BE2C (cell line): ENCODE measurements at places on chromosomes 12 and 14.

DNA sequence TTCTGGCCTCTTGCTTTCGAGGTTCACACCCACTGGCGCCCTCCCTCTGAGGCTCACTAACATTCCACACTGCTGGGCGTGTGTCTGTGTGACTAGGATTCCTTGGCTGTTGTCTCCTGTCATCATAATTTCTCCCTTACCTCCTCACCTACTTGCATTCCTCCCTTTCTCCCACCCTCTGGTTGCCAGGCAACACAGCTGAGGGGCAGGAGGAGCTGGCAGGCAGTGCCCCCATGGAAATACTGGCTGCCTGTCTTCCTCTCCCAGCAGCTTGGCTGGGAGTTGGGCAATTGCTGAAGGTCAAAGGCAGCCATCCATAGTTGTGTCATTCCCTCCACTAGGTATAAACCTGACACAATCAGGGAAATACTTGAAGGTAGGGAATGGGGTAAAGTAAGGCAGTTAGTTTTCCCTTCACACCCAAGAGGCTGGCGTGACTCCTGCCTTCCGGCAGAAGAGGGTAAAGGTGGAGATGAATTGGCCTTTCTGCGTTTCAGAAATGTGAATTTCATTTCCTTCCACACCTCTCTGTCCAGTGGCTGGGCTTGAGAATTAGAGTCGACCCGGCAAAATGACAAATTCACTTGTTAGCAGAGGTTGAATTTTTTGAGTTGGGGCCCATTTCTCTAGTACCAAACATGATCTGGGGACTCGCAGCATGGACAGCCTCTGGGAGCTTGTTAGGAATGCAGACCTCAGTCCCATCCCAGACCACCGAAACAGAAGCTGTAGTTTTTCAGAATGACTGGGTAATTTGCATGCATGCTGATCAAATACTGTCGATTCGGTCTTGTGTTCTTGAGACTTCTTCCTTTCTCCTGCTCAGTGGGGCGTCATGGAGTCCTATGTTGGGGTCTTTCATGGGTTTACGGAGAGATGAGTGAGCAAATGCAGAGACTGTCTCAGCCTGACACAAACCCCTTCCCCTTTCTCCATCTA is 24.3 kb upstream of the EMP1 start:
- no peak for DNase-seq

DNA sequence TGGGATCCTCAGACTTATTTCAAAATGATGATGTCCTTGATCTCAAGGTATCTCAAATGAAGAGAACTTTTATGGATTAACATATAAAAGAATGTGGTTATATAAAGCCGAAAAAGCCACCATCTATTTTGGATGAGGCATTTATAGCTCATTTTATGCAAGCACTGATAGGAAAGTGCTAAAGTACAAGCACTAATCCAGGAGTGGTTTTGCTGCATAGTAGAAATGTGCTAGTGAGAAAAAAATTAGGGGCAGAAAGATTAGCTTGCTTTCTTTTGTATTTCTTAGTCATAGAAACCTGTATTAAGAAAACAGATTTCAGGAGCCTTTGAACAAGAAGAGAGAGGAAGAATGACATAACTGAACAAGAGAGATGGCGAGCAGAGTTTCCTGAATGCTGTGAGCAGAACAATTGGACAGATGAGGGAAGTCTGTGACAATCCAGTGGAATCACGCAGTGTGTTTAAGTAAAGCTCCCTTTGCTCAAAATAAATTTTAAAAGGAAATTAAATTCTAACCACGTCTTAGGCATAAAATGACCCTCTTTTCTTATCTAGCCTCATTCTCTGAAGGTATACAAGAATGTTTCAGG is 238.2 kb upstream of the NOVA1 start:
- no peak for DNase-seq

DNA sequence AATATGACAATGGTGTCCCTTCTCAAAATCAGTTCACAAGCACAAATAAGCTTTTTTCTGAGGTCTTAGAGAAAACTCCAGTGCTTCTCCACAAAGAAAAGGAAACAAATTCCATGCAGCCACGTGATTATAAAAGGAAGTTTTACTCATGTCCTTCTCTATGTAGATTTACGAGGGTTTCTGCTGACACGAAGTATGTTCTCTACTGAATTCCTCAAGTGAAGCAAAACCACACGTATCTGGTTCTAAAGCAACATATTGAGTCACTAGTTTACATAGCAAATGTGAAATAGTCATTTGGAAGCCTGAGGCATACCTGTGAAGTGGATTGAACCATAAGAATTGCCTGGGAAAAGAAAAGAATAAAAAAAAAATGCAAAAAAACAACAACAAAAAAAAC is 31.9 kb downstream of the BMP4 start:
- no peak for DNase-seq

DNA sequence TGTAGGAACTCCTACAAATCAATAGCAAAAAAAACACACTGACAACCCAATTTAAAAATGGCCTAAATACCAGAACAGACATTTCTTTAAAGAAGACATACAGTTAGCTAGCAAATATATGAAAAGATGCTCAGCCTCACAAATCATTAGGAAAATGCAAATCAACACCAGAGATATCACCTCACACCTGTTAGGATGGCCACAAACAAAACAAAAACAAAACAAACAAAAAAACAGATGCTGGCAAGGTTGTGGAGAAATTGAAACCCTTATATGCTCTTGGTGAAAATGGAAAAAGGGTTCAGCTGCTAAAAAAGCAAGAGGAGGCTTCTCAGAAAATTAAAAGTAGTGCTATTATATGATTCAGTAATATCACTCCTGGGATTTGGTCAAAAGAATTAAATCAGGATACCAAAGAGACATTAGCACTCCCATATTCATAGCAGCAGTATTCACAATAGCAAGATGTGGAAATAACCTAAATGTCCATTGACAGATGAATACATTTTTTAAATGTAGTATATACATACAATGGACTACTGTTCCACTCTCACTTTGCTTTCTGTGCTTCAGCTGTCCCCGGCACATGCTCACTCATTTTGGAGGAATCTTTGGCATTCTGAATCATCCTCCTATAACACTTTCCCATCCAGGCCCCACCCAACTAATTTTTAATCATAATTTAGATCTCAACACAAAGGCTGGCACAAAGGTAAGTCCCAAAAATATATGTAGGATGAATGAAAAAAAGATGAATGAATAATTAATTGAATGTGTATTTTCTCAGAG is 99.1 kb downstream of the SYT1 start:
- DNase-seq: no peak

DNA sequence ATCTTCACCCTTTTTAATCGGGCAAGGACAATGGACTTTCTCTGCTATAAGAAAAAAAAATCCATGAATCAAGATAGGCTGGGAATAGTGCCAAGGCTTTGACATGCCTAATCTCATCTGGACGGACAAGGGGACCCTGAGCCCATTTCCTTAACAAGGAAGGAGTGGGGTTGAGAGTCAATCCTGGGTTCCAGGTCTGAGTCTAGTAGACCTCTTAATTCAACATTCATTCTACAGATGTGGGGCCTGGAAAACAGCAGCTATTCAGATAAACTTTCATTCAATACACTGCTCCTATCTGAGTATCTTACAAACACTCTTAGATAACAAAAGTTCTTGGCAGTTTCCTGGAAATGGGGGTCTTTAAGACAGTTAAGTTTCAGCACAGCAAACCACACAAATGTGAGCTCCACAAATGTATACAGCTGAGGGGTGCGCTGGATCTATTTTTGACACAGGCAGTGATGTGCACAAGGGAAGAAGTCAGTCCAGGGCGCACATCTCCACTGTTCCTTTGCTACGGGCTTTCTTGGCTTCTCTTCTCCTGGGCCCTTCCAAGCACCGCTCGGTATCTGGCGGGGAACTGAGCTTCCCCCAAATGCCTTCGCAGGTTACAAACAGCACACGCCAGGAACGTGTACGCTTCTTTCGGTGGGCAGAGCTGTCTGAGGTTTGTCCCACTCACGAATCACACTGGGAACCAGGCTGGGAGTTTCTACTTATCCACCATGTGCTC is 82.2 kb upstream of the GPR68 start:
- no peak for DNase-seq

DNA sequence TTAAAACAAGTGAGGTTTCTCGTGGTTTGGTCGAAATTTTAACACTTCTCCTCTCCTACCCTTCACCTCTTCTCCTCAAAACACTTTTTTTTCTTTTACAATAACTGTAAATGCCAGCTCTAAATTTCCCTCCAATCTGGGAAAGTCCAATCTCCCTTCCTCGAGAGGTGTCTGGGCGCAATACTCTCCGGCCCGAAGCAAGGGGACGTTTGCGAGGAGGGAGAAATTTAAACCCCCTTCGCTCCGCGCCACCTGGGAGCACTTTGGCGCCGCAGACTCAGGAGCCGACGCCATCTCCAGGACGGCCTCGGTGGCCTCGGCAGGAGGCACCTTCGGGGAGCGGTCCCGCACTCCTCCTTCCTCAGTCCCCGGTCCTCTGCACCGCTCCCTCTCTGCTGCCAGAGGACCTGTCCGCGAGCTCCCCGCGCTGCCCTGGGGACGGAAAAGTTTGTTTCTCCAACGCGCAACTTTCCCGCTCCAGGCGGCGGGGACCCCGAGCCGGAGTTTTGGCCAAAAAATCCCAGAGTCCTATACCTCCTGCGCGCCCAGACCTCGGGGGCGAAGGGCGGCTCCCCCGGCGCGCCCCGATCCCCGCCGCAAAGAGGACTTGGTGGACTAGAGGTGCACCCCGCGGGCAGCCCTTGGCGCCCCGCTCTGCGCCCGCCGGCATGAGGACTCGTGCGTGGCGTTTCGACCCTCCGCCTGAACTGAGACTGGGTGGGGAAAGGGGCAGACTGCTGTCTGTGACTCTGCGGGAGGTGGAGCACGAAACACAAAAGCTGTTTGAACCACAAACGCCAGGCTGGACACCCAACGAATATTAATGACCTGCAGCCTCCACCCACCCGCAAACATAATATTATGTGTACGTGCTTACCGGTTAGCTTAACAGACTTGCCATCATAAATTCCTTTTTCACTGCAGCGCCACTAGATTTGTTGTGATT is 95.2 kb upstream of the HMGA2 start:
- no peak for DNase-seq

DNA sequence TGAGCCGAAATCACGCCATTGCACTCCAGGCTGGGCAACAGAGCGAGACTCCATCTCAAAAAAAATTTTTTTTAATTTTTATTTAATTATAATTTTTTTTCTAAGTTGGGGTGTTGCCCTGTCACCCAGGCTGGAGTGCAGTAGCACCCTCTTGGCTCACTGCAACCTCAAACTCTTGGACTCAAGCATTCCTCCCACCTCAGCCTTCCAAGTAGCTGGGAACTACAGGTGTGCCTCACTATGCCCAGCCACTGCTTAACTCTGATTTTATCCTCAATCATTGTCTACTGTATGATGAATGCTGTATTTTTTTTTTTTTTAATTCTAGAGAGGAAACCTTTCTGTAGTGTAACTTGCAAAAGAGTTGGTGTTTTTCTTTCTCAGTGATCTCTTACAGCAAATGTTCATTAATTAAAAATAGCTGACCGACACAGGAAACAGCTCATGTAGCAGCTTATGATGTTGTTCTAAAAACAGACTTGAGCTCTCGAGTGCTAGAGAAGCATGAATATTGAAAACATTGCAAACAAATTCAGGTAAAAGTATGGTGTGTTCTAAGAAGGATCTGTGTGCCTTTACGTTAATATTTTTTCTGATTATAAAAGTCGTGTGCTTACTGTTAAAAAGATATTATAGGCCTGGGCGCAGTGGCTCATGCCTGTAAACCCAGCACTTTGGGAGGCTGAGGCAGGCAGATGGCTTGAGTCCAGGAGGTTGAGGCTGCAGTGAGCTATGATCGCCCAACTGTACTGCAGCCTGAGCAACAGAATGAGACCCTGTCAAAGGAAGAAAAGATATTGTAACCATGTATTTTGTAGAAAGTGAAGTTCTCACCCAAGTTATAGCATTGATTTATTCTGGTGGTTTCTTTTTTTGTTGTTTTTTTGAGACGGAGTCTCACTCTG is 68.9 kb downstream of the FGD4 start:
- no peak for DNase-seq

DNA sequence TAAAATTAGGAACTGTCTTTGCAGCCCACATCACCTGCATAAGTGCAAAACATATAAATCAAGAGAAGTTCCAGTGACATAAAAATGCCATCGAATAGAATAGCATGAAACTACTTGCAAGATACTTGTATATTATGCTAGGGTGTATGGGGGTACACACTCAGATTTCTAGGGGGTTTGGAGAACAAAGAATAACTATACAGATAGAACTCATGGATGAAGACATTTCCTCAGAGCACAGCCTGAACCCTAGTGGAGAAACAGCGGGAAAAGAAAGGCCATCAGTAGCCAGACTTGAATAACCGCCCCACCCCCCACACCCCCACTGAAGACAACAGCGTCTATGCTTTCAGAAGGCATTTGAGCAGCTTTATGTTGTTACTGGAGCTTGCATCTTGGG is 425.8 kb downstream of the NPAS3 start:
- DNase-seq: no peak

GRCh38 chr12:87365423-87365822 is 663.8 kb downstream of the C12orf50 start:
- no peak for DNase-seq

- no peak for DNase-seq
These were observed 12.9 kb downstream of the ANKRD13A start for GRCh38 chr12:110012137-110012536.

GRCh38 chr12:70695361-70696023 is 58.3 kb upstream of the PTPRB start:
- DNase-seq: no peak

DNA sequence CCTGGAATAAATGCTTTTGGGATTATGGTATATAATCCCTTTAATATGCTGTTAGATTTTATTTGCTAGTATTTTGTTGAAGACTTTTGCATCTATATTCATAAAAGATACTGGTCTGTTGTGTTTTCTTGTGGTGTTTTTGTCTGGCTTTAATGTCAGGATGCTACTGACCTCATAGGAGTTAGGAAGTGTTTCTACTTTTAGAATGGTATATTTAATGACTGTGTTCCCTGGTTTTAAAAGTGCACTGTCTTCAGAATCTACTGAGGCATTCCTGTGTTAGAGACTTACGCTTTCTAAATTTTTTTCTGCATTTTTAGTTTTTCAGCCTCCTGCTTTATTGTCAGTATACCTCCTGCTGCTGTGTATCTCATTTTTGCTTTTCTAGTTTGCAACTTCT is 51.6 kb downstream of the ARHGAP5 start:
- DNase-seq: no peak

GRCh38 chr12:108717243-108717642 is 14.1 kb downstream of the CORO1C start:
- DNase-seq: no peak

DNA sequence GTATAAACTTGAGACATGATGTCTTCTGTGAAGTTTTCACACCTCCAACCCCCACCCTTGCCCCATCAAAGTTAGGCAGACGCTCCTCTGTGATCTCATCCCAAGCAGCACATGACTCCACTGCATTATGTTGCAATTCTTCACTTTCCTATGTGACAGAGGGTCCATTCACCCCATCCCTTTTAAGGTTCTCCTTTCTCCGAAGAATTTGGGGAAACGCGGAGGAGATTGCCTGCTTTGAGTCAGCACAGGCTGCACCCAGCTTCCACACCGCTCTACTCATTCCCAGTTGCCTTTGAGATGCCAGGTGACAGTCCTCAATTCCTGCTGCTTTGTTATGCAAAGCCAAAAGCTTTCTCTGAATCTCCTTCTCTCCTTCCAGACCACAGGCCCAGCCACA is 61.8 kb downstream of the PHLDA1 start:
- DNase-seq: no peak

GRCh38 chr14:105324080-105324778 is 9.7 kb downstream of the PACS2 start:
- no peak for DNase-seq
